ENCODE measurements at places on chromosomes 13 and 19.

- DNase-seq: no peak
Observed at GRCh38 chr19:11286312-11286974, 9.5 kb upstream of the TSPAN16 start.

- DNase-seq: no peak
Observed at GRCh38 chr13:25295228-25295627, 6.2 kb upstream of the NUP58 start.

- no peak for DNase-seq
Observed at GRCh38 chr13:75985132-75985531, 349.0 kb downstream of the LMO7 start.

DNA sequence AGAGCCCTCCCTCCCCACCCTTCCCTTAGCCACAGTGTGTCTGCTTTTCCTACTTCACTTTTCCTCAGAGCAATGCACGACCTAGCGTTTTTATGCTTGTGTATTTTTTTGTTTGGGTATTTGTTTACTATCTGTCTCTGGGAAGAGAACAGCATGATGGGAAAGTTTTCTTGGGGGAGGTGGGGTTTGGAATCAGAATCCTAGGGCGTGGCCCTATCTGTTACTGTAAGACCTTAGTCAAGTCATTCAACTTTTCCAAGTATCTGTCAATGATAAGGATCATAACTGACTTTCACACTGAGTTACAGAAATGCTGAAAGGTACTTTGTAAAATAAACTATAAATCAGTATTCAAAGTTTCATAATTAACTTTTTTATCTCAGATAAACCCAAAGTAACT, 146.3 kb upstream of the WASF3 start:
- no peak for DNase-seq

DNA sequence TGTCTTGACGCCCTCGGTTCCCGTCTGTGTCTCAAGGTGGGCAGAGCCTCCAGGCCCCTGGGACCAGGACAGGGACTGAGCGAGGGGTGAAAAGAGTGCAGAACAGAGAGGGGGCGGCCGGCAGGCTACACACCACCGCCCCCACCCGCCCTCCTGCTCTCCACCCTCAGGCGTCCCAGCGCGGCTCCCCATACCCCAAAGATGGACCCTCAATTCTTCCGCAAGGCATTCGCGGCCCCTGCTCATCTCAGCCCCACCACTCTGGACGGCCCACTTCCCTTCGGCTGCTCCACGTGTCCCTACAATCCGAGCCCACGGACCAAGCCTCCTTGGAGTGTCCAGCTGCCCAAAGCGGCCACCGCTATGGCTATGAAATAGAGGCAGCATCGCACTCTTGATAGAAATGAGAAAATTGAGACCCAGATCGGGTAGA, 1.8 kb downstream of the KLF16 start:
- DNase-seq: no peak

DNA sequence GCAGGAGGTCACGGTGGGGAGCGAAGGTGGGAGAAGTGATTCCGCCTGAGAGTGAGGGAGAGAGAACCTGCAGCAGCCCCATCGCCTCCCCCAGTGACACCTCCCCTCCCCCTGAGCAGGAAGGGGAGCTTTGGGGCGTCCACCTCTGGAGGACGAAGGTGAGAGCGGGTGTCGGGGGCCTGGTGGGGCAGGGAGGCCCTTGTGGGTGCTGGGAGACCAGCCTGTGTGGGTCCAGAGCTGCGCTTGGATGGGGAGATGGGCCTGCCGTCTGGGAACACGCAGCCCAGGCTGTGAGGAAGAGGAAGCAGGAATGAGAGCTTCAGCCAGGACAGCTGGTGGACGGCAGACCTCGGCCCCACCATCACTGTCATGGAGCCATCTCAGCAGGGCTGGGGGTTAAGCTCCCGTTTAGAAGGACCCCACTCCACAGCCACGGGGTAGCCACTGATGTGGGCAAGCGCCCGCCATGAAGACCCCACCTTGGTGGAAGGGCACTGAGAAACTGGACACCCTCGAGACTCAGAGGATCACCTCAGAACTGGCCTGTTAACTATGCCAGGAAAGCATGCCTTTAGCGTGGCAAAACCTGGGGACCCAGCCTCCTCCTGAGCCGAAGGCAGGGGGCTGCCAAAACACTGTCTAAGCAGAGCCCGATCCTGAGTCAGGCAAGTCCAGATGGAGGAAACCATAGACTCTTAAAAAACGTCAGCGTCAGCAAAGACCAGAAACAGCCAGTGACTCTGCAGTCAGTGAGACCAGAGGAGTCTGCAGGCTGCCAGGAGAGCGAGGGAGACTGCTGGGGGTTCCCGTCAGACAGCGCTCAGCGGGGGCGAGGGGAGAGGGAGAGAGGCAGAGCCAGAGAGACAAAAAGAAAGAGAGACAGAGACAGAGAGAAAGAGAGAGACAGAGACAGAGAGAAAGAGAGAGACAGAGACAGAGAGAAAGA, 6.4 kb upstream of the PROZ start:
- DNase-seq: no peak

- no peak for DNase-seq
Observed at GRCh38 chr13:85728811-85729210, 70.4 kb downstream of the SLITRK6 start.

GRCh38 chr19:18756896-18757295, 34.2 kb downstream of the COMP start:
- DNase-seq: no peak

DNA sequence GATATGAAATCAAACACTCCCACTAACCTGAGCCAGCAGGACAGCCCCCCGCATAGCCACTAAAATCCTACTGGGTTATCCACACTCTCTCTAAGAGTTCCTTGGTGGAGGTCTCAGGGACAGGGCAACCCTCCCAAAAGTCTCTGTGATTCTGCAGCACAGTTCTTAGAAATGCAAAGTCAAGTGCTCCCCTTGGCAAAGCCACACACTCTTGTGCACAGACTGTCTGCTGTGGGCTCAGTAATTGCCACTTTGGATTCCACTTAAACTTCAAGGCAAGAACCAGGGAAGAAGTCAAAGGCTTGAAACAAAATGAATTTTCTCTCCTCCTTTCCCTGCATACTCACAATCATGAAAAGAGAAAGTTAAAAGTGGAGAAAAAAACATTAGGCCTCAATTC, 61.5 kb downstream of the DOCK9 start:
- DNase-seq: no peak

GRCh38 chr13:23740002-23740401, 149.2 kb downstream of the MIPEP start:
- no peak for DNase-seq

GRCh38 chr13:21694831-21695230, 24.0 kb downstream of the FGF9 start:
- DNase-seq: no peak

DNA sequence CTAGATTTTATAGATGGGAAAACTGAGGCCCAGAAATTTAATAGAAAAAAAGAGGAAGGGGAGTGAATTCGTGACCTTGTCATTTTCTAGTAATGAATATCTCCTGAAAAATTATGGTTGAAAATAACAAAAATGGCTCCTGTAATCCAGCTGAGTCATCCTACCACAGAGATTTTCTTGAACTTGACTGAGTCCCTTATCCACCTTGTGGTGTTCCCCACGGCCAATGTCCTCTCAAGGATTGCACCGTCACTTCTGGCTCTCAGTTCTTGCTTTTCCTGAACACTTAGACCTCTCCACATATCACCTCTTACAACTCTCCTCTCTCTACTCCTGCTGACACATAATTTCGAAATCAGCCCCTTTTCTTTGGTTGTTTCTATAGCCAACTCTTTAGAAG, 1.2 kb upstream of the KATNAL1 start:
- DNase-seq: no peak

DNA sequence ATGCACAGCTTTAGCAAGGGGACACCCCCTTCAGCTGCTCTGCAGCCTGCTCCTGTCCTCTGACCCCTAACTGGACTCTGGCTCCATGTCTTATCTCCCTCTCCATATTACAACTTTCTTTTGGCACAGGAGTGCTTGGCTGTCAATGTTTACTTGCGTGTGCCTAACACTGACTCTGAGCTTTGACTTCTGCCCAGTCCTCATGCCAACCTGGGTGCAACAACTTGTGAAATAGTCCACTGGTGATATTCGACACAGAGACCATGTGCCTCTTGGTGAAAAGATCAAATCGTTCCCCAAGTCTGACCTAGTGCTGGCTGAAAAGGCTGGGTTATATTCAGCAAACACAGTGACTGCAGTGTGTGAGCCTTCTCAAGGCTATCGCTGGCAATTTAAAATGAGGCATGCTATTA, 34.1 kb upstream of the KLF12 start:
- no peak for DNase-seq

- DNase-seq: no peak
Observed at GRCh38 chr13:75913925-75914324, 277.8 kb downstream of the LMO7 start.

DNA sequence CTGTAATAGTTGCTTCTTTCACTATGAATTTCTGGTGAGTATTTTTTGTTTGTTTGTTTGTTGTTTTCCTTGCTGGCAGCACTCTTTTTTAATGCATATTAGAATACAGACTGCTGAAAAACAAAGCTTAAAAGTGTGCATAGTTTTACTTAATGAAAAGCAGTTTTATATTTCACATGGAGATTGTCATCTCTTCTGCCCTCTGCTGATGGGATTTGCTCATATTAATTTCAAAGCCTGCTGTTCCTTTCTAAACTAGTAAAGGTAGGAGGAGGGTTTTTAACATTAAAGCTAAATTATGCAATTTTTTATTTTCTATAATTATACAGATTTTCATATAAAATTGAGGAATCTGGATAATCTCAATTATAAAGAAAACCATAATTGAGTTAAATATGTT, 692.6 kb upstream of the SLITRK1 start:
- no peak for DNase-seq

DNA sequence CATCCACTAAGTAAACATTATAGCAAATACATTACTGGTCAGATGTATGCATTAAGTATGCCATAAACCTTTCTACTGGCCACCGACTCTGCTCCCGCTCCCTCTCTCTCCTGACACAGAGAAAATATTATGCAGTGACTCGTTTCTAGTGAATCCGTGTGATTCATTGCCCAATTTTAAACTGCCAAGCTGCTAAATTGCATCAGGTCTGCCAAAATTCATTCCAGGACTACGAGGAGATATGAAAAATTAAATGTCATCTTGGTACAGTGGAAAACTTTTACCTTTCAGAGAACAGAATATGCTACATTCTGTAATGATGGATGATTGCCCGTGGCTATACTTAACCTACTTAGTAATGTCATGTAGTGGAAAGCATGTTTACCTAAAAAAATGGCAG, 368.8 kb upstream of the TSHZ3 start:
- no peak for DNase-seq

- DNase-seq: no peak
Observed at GRCh38 chr19:290372-291005, 714 bp downstream of the PLPP2 start.

DNA sequence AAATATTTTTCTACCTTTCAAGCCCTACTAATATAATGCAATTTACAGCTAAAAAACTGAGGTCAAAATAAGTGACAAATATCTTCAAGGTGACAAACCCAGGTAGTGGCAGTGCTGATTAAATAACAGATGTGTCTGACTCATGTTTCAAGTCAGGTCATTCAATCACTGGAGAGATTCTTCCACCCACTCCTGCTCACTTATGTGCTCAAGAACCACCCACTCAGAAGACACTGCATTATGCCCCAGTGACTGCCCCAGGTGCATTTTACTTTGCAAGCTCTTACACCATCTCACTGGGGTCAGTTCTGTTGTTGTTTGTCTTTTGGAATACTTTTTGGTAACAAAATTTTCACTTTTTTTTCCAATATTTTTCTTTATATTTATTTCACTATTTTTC, 2.2 kb downstream of the ZNF100 start:
- no peak for DNase-seq

DNA sequence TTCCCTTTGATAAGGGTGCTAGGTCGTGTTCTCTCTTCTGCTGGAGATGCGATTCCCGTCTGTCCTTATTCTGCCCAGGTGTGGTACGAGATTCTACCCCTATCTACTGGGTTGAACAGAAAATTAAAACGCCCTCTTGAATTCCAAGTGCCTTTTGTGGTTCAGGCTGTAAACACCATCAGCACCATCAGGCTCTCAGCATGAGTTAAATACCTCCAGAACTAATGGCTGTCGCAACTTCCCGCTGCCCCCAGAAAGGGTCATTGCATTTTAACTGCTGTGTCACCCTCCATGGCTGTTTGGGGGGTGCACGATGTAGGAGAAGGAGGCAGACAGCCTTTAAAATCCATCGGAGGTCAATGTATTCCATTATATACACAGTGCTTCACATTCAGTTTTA, 177.4 kb downstream of the OXGR1 start:
- no peak for DNase-seq

DNA sequence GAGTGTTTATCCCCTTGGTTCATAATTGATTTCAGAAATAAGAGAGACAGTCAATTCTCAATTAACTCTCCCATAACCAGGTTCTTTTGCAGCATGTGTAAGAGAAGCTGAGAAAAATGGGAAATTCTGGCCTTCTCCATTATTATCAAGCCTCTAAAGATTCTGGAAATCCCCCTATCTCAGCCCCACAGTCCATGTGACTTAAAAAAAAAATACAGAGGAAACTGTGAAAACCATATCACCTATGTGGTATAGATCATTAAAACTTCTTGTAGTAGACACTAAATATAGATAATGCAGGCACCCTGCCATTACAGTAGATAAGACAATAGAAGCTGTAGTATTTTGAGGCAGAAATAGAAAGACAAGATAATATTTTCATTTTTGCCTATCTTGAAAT, 34.3 kb upstream of the SOHLH2 start:
- no peak for DNase-seq

GRCh38 chr19:55373993-55374757, 2.5 kb upstream of the TMEM190 start:
- DNase-seq: no peak

DNA sequence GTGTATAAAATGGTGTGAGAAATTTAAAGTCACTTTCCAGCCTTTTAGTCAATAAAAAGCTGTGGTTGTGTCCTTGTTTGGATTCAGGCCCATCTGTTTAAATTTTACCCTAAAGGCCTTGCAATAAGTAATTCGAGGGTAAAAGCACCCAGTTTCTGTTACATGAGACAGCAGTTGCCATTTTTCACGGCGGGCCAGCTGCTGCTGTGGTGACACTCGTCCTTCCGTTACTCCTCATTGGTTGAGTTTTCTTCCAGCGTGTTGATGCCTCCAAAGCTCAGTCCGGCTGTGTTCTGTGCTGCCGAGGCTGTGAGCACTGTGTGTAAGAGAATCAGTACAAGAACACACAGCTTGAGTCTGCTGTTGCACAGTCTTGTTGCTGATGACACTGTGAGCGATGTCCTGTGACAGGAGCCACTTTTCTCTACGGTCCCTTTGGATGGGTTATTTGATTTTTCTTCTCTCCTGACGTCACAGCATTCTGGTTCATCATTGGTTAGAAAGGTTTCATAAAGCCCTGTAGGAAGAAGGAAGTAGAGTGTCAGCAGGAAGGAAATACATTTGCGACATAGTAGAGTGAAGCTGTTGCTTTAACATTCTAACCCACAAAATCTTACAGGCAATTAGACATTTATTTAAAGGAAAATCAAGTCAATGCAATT, 602.5 kb upstream of the ARGLU1 start:
- DNase-seq: no peak

DNA sequence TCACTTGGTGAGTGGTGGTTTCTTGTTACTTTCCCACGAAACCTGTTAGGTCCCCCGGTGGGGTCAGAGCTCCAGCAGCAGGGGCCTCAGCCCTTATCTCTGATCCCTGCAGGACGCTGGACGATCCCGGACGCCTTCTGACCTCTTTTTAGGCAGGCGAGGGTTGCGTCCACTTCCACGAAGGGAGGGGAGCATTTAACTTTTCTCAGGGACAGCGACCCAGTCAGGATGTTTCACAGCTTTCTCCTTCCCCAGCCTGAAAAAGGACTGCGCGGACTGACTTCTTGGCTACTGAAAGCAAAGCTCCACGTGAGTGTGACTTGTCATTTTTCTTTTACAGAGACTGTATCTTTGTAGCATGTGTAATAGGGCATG, 692 bp downstream of the ZNF234 start:
- DNase-seq: no peak

- no peak for DNase-seq
Observed at GRCh38 chr19:18311502-18312091, 11.3 kb downstream of the LSM4 start.
